ENCODE measurements at places on chromosomes 3 and 15.

DNA sequence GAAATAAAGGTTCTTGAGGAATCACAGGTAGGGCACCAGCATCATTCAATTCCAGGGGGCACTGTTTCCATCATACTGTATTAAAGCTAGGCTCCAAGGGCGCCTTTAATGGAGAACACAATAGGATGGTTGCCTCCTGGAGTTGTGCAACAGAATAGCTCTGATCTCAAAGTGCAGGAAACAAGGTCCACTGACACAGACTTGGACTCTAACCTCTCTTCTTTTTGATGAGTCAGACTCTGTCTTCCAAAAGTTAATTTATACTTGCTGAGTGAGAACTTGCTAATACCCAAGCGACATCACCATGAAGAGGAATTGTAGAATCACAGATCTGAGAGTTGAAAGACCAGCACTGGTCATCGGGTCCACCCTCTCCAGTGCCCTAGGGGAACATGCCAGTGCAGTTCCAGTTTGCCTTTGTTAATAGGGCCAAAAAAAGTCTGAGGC, 94.4 kb upstream of the PHLDB2 start:
- DNase-seq, result no peak

GRCh38 chr3:131217296-131217741, 164.3 kb upstream of the NUDT16 start:
- no peak for DNase-seq

DNA sequence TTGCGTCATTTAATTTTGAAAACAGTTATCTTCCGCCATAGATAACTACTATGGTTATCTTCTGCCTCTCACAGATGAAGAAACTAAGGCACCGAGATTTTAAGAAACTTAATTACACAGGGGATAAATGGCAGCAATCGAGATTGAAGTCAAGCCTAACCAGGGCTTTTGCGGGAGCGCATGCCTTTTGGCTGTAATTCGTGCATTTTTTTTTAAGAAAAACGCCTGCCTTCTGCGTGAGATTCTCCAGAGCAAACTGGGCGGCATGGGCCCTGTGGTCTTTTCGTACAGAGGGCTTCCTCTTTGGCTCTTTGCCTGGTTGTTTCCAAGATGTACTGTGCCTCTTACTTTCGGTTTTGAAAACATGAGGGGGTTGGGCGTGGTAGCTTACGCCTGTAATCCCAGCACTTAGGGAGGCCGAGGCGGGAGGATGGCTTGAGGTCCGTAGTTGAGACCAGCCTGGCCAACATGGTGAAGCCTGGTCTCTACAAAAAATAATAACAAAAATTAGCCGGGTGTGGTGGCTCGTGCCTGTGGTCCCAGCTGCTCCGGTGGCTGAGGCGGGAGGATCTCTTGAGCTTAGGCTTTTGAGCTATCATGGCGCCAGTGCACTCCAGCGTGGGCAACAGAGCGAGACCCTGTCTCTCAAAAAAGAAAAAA, 1.2 kb downstream of the B2M start:
- peak; percentile 69 for DNase-seq

- DNase-seq, result no peak
Observed at GRCh38 chr3:98812851-98813374, 49.8 kb downstream of the ST3GAL6 start.

- DNase-seq, result no peak
Observed at GRCh38 chr15:40266828-40267304, 16.0 kb downstream of the ANKRD63 start.

DNA sequence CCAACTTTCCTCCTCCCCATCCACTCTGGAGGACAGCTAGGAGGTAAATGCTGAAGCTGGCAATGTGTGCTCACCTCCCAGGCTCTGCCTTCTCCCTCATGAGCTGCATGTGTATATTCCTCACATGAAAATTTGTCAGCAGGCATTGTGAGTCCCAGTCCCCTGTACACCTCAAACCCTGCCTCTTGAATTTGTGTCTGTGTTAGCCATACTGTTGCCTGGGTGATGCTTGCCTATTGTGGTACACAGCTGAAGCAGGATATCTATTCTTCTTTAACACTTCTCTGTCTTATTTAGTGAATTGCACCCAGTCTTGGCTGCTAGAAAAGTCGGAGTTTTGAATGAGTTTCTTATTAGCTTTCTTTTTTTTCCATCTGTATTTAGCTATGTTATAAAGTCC, 586.0 kb upstream of the TGFBR2 start:
- no peak for DNase-seq

DNA sequence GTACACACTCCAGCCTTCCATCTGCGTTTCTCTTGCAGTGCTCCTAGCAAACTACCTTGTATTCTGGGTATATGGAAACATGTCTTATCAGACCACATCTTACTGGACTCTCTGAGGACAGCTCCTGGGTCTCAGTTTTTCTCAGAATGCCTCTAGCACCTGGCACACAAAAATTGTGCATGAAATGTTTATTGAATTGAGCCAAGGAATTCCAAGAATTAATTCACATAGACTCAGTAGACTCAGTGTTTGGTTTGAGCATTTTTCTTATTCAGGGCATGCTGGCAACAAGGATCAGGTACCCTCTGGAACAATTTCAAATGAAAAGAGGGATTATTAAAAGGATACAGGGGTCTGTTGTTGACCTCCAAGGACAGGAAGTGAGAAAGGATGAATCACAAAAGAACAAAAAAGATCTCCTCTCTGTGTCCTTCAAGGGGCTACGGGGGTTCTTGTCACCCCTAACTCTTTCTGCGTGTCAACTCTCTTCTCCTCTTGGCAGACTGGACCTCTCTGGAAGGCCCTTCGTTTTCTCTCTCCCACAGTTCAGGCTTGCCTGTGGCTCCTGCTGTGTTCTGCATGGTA, 270.0 kb upstream of the HES1 start:
- no peak for DNase-seq

DNA sequence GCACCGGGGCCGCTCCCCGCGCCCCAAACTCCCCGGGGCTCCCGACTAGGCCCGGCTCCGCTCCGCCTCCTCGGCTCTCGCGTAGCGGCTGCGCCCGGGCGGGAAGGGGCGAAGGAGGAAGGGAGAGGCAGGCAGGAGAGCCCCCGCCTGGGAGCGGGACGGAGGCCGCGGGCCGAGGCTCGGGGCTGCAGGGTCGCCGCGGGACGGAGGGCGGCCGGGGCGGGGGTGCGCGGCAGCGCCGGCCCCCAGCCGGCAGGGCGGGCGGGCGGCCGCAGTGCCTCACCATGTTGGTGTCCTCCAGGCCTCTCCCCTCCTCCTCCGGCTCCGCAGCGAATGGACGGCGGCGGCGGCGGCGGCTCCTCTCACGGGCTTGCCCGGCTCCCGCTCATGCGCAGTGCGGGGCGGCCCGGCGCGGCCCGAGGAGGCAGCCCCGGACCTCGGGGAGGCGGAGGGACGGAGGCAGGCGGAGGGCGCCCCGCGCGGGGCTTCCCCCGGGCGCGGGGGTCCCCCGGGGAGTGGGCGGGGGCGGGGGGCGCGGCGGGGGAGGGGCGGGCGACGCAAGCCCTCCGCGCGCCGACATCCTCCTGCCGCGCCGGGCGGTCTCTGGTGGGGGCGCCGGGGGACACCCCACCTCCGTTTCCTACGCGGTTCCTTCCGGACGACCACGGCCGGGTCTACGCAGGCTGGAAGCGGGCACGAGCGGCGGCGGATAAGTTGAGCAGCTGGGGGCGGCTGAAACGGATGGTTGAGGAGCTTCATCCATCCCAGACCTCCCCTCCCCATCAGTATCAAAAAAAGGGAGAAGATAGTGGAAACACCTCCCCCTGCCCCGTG, at the start of gene DCUN1D1:
DCUN1D1 (minus strand) TSS at position 335 of the 834 bp plus-strand sequence; CDS start at position 286, 49 bp downstream.
- DNase-seq, result peak; percentile 83

GRCh38 chr3:48232734-48233133, 8.2 kb upstream of the ZNF589 start:
- DNase-seq, result peak; percentile 59

GRCh38 chr15:76976572-76977270, 18.2 kb upstream of the PSTPIP1 start:
- no peak for DNase-seq

DNA sequence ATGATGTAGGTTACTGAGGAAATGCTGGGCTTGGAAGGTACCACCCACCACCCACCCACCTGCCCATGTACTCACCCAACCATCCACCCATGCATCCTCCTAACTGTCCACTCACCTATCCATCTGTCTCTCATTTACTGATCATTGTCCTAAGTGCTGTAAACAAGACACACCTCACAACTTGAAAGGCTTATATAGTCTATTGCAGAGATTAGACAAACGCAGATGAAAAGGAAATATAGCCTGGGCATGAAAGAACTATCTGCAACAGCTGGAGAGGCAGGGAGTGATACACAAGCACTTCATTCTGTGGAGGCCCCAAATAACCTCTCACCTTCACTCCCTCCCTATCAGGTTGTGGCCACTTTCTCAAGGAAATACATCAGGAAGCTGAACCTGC, 54.0 kb downstream of the DAPK2 start:
- DNase-seq, result no peak

- no peak for DNase-seq
Observed at GRCh38 chr3:120299403-120299802, 14.4 kb upstream of the GPR156 start.

GRCh38 chr3:118396491-118396890, 638.2 kb downstream of the IGSF11 start:
- DNase-seq, result no peak

DNA sequence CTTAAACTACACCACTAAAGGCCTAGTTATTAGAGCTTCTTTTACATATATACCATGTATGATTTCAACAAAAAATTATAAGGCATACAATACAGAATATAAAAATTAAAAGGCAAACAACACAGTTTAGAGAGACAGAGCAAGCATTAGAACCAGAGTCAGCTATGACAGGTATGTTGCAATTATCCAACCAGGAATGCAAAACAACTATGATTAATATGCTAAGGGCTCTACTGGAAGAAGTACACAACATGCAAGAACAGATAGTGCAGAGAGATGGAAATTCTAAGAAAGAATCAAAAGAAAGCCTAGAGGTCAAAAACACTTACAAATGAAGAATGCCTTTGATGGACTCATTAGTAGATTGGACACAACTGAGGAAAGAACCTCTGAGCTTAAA, 39.6 kb downstream of the CCDC54 start:
- DNase-seq, result no peak

DNA sequence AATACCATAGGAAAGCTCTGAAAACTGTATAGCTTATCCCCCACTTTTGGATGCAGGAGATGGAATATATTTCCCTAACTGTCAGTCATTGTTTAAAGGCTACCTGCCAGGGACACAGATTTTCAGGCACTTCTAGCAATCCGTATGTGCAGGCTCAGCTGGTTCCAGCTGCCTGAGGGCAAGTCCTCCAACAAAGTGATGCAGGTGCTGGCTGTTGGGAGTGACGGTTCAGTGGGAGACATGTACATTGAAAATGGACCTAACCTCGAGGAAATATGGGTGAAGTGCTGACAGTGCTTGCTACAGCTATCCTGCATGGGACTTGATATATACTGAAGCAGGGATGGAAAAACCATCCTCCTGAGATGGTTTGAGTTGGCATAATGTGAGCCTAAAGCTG, 153.1 kb upstream of the GAP43 start:
- DNase-seq, result no peak

DNA sequence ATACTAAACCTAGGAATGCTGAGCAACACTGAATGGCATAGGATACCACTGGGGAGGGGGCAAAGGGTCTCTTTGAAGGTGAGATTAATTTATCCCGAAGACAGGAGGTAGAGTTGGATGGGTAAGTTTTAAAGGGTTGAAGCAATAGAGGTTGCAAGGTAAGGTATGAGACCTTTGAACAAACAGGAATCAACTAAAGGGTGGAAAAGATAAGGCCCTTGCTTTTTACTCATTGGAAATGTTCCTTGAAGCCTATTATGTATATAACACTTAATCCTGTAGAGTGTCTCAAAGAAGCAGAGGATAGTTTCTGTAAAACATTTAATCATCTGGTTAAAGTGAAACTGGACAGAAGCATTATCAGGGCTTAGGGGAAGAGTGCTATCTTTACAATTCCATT, 5.7 kb downstream of the ABHD5 start:
- DNase-seq, result no peak

DNA sequence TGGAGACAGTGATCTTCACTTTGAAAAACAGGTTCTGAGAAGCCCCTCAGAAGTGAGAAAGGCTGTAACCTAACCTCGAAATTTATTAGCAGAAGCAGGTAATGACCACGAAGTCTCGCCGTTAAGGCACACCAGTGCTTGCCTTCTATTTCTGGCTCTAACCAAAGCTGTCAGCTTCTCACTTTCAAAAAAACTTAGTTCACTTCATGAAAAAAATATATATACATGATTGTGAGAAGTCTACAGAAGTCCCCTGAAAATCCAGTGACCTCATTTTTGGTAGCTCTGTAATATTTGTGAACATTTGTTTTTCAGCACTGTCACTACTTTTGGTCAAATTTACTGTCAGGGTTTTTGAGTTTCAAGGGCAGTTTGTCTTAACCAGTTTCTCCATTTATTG, 19.1 kb upstream of the AKAP13 start:
- no peak for DNase-seq

DNA sequence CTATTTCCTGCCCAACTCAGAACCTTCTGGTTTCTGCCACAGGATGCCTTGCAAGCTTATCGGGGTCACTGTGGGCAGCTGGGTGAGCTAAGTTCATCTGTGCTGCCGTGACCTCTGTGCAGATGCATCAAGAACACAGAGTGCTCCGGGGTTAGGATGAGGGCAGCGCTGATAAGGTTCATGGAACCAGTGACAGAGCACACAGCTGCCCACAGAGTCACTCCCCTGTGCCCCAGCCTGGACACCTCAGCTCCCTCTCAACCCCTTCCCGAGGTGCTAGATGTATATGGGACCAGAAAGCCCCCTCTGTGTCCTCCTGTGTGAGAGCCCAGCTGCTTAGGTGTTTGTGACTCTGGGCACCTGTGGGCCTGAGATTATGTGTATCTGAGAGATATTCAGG, 15.8 kb upstream of the ALAS1 start:
- no peak for DNase-seq

DNA sequence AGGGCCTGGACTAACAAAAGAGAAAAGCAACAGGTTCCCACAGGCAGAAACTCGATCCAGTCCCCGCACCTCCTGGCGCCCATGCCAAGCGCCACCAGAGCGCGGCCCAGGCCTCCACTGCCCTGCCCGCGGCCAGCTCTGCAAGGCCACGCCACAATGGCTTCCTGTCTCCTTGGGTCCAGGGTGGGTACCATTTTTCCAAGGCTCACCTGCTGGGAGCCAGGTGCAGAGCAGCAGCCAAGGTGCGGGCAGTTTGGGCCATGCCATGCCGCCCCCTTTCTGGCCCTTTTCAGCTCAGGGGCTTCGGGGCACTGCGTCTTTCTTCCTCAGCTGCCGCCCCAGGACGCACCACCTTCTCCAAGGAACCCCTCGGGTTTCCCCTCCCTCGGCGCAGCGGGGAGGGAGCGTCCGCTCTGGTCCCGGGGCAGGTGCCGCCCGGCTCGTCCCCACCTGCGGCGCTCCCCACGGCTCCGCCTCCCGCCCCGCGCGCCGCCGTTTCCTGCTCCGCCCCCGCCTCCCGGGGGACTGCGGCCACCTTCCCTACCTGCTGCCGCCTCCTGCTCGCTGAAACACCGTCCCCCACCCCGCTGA, at the start of gene ILDR1:
ILDR1 (minus strand) TSS at position 437 of the 591 bp plus-strand sequence; CDS start at position 267, 170 bp downstream.
- no peak for DNase-seq

GRCh38 chr15:70314688-70315087, 217.0 kb upstream of the TLE3 start:
- DNase-seq, result no peak

- no peak for DNase-seq
Observed at GRCh38 chr3:49465270-49466034, 4.6 kb upstream of the DAG1 start.

- DNase-seq, result no peak
Observed at GRCh38 chr15:77654975-77655374, 22.3 kb upstream of the LINGO1 start.

- DNase-seq, result no peak
Observed at GRCh38 chr15:82158811-82159210, 103.7 kb downstream of the EFL1 start.

Data from activated CD4-positive, alpha-beta T cell treated with anti-CD3 and anti-CD28 coated beads for 4 hours (primary cell).